RWPE1 (cell line): ENCODE measurements at places on chromosomes 12 and 14.
A peak's percentile ranks its signal among the peaks of the same experiment; 100 is the strongest.

GRCh38 chr14:61582815-61583214 is 112.5 kb upstream of the HIF1A start:
- no peak for DNase-seq

- no peak for DNase-seq
These were observed 16.9 kb downstream of the PPP1R36 start for GRCh38 chr14:64566651-64567122.

DNA sequence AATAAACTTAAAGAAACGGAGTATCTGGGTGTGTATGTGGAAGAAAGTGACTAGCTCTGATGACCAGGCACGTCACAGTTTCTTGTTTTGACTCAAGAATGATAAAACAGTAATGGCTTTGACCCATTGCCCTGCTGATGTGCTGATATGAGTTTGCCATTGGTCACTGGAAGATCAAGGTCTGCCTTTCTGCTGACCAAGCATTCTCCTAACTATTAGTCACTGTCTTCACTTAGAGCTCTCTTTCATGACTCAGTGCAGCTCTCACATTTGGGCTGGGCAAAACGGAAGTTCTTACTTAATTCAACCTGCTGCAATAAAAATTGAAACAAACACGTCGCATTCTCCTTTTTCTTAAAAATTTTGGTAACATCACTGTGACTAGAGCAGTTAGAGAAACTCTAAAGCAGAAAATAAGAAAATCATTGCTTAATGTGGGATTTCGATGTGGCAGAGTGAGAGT is 366.7 kb downstream of the BTG1 start:
- DNase-seq, result peak; percentile 77

DNA sequence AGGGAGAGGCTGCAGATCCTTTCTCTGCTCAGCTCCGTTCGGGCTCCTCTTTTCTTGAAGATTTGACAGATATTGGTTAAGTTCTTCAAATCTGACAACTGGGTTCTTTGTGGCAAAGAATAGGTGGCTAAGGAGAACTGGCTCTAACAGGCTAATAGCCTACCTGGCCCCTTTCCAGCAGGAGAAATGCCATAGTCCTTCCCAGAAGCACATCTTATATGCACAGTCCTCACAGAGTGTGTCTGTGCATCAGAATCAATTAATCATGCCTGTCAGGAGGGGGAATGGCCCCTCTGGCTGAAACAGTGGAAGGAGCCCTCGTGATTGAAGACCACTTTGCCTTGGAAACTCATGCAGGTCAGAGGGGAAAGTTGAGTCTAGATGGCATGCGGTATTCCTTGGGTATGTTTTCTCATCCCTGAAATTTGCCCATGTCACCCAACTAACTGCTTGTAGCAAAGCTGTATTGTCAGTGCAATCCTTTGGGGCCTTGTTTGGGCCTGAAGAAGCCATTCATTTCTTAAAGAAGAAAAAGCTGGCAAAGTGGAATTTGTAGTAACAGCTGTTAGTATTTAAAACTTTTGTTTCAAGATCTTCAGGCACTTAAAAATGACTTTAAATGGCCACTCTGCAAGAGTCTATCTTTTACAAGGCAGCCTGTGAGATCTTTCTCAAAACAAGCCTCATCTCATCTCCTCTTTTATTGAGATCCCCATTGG is 251.5 kb downstream of the ZFP36L1 start:
- DNase-seq, result no peak

DNA sequence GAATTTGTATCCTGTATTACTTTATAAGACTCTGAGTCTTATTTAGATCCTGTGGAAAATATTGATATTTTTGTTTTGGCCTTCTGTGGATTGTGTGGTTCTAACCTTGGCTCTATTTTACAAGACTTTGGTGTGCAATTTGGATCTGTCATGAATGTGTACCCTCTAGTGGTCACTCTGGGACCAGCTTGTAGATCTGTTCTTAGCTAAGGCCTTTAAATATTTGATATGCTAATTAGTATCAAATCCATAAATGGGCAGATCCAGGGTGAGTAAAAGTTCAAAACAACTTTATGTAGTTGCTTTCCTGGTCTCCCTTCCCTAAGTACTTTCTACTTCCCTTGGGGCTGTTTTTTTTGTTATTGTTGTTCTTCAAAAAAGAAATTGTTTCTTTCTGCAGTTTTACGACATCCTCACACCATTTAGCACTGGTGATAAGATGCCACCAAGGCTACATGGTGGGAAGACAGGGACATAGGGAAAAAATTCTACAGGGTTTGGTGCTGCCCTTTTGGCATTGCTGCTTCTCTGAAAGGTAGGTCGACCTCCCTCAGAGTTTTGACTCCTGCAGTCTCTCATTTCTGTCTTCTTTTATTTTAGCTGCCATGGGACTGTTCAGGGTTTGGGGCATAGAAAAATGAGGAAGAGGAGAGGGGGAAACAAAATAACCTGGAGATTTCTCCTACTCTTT is 238.5 kb downstream of the GPHN start:
- DNase-seq, result peak; percentile 26

DNA sequence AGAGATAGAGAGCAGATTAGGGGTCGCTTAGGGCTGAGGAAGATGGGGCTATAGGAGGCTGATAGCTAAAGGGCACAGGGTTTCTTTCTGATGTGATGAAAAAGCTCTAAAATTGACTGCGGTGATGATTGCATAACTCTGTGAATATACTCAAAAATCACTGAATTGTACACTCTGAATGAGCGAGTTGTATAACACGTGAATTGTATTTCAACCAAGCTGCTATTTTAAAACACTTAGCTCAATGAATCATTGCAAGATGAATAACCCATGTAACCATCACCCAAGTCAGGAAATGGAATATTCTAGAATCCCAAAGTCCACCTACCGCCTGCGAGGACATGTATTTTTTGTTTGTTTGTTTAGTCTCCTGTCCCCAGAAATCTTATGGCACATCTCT is 60.1 kb upstream of the CCND2 start:
- DNase-seq, result no peak

- no peak for DNase-seq
These were observed 105.0 kb downstream of the CMKLR1 start for GRCh38 chr12:108234158-108234557.

- no peak for DNase-seq
These were observed 76.1 kb downstream of the GALNT4 start for GRCh38 chr12:89448526-89448925.
